ENCODE measurements at places on chromosomes 5 and 9.

DNA sequence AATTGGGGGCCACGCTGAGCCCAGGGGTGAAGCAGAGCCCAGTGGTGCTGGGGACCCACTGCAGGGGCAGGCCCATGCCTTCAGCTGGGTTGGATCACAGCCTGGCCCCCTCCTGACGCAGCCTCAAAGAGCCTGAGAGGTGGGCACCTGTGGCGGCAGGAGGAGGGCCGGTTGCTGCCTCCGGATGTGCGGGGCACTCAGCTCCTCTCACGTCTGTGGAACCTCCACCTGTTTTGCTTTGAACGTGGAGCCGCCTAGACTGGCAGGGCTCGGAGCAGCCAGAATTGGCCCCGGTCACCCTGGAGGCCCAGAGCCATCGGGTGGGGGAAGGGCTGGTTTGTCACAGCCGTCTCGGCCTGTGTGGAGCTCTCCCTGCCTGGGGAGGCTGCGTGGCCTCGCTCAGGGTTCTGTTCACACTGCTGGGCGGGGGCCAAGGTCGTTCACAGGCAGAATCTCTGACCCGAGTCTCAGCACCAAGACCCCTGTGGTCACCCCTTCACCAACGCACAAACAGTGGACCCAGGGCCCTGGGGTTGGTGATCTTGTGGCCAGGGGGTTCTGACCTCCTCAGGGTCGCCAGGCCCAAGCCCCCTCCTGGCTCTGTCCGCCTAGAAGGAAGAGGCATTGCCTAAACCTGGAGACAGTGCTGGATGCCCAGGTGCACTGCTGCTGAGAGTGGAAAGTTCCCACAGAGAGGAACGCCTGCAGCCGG, 9.2 kb upstream of the SLC9A3 start:
- no peak for DNase-seq

DNA sequence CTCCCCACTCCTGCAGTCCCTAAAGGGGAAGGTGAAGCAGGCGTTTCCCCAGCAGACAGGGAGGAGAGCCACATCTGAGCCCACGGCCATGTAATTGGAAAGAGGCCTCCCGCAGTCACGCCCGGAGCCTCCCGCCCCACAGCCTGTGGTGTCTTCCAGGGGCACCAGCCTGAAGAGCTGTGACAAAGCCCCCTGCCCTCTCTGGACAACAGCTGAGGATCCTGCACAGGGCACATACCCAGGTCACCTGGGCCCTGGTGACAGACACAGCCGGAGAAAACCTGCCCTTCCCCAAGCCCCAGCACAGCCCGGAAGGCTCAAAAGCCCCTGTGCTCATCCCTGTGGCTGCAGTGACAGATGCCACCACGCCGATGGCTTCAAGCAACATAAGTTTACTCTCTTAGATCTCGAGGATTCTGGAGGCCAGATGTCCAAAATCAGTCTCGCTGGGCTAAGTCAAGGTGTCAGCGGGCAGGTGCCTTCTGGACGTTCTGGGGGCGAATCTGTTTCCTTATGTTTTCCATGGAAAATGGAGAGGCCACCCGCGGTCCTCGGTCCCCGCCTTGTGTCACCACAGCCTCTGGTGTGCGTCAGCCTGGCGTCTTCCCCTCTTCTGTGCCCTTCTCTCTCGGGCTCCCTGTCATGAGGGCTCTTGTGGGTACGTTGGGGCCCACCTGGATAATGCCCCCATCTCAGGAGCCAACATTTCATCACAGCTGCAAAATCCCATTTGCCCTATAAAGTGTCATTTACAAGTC, 71.5 kb downstream of the PSMB7 start:
- no peak for DNase-seq

- DNase-seq: peak; percentile 45
Observed at GRCh38 chr5:148382961-148383360, 797 bp upstream of the FBXO38 start.

- no peak for DNase-seq
Observed at GRCh38 chr5:177361418-177362291, 3.9 kb downstream of the RGS14 start.

DNA sequence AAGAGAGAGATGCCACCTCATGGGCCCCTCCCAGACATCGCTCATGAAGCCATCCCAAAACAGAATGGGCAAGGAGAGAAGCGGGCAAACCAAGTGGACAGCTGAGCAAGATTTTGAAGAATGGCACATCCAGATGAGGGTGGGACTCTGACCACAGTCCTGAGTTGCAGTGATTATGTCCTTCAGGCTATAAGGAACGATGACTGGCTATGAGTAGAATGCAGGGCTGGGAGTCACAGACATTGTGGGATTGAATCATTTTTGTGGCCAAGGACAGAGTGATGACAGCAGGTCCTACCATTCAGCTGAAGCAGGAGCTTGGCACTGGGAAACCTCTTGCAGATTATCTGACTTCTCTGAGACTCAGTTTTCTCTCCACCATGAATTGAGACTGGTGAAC, 245.7 kb upstream of the SLC30A5 start:
- no peak for DNase-seq
